ENCODE measurements at places on chromosomes 1 and 21.

DNA sequence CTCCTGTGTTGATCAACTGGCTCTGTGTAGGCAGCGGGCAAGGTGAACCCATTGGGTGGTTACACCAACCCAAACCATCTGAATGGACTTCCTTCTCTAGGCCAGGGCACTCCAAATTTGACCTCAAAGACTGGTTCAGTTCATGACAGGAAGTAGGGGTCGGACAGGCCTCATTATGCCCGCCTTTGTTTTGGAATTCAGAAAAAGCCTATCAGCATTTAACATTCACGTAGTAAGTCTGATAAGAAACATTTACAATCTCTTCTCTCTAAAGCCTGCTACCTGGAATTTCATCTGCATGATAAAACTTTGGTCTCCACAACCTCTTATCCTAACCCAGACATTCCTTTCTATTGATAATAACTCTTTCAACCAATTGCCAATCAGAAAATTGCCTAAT is 97.1 kb upstream of the ETV3 start:
- DNase-seq, result no peak

DNA sequence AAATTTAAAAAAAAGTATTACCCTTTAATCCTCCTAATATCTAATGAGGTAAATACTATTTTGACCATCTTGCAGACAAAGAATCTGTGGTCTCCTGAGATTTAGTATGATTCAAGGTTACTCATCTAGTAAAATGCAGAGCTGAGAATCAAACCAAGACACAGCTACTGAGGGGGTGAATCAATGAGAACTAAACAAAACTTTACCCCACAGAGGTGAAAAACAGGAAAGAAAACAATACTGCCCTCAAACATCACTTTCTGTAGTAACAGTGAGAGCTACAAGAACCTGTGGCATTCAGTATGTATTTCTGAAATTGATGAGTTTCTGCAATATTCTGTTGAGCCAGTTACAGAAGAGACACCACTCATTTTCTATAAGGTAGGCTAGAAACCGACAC is 85.1 kb downstream of the JAK1 start:
- no peak for DNase-seq

DNA sequence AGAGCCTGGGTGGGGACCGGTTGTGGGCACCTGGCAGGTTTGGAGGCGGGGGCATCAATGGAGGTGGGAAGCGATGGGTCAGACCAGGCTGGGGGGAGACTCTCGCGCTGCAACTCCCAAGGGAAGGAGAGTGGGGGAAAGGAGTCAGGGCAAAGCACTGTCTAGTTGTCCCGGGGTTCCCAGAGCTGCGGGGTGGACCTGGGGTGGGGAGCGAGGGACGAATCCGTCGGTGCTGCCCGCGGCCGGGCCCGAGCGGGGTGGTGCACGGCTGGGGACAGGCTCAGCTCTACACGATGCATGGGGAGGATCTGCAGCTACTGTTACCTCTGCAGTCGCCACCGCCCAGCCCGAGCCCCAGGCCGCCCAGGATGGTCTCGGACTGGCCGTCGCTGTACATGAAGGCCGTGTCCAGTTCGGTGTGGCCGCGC is 427 bp downstream of the AKR7A2 start:
- DNase-seq, result no peak

GRCh38 chr1:17055801-17056200 is 2.0 kb upstream of the SDHB start:
- no peak for DNase-seq

DNA sequence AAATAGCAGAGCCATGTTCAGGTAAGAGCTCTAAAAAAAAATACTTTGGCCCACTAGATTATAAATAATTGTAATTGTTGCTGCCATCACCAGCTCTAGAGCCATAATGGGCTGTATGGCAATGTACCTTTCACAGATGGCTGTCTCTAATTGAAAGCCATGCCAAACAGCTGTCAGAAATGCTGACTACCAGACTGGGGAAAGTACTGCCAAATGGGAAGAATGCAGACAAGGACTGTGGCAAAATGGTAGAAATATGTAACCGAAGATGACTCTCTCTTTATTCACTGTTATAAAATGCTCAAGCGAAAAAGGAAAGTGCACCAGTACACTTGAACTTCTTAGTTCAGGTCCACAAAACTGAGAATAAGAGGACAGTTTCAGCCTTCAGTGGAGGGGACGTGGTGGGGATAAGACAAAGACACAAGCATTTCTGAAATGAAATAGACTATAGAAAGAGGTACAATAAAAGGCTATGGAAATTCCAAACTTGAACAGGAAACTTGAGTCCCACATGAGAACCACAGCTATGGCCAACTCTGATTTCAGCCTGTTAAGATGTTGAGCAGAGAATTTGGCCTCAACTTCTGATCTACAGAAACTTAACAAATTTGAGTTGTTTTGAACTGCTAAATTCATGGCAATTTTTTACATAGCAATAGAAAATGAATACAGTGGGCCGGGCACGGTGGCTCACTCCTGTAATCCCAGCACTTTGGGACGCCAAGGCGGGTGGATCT is 46.5 kb upstream of the LPGAT1 start:
- no peak for DNase-seq

- DNase-seq, result no peak
These were observed 93.1 kb upstream of the TMPRSS2 start for GRCh38 chr21:41600961-41601572.

DNA sequence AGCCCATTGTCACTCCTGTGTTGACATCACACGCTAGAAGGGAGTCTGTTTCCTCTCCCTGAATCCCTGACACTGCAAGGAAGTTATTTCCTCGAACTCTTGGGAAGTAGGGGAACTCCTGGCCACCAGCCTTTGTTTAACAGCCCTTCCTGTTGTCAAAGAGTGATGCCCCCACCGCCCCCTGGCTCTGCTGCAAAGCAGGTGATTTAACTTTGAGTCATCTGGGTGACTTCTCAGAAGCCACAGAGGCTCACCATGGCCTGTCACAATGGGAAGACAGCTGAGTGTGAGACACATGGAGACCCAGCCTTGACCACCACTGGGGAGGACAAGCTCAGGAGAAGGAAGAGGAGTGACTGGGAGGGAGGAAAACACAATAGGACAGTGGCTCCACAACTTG is 182.8 kb downstream of the PSMG1 start:
- DNase-seq, result peak; percentile 64

GRCh38 chr1:7943251-7943650 is 2.6 kb upstream of the TNFRSF9 start:
- no peak for DNase-seq

DNA sequence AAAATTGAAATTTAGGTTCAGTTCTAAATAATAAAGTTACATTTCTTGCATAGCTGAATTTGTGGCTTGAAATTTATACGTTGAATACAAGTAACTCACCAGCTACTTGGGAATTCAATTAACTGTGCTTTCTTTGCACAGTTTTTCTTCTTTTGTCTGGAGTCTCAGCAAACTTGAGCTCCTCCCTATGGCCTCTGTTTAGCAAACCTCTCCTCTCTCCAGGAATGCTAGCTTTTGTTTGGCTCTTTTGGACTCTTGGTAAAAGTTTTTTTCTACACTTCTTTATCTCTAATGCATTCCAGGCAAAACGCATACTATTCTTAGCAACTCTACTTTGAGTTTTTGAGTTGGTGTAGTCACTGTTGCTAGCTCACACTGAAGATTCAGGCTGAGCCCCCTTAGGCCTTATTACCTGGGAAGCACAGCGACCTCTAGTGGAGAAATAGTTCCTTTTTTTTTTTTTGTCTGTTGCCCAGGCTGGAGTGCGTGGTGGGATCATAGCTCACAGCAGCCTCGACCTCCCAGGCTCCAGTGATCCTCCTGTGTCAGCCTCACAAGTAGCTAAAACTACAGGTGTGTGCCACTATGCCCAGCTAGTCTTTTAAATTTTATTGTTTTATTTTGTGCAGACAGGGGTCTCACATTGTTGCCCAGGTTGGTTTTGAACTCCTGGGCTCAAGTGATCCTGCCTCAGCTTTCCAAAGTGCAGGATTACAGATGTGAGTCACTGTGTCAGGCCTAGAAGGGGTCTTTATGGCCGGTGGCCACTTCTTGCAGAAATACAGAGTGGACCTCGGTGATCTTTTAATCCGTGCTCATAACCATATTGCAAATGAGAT is 61.7 kb downstream of the CASQ2 start:
- peak; percentile 5 for DNase-seq

- DNase-seq, result no peak
These were observed 278.3 kb downstream of the KCTD3 start for GRCh38 chr1:215845234-215845891.

DNA sequence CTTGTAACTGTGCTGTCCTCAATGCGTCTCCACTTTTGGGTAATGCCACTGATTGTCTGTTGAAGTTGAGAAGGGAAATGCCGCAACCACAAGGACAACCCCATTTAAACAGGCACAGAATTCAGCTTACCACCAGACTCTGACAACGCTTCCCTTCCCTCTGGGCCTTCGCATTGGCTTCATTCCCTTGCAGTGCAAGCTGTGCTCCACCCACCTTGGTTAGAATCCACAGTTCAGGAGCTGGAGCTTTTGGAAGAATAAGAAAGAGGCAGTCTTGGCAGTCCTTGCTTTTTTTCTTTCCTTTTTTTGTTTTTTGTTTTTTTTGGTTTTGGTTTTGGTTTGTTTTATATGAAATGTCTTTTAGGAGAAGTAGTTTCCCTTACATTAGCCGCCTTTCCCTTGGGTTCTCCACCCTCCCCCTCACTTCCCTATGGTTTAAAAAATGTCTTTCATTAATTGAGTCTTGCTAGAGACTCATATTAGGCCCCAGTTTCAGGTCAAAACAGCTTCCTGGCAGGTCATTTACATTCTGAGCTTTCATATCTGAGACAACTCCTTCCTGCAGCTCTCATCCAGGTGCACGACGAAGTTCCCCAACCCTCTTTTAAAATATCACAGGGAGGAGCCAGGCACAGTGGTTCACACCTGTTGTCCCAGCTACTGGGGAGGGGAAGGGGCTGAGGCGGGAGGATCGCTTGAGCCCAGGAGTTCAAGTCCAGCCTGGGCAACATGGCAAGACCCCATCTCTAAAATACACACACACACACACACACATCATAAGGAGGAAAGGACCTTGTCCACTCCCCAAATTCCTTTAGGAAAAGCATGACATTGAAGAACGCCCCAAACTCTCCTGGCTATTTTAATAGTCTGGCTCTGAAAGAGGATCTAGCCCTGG is 20.7 kb upstream of the LAX1 start:
- DNase-seq, result peak; percentile 14

DNA sequence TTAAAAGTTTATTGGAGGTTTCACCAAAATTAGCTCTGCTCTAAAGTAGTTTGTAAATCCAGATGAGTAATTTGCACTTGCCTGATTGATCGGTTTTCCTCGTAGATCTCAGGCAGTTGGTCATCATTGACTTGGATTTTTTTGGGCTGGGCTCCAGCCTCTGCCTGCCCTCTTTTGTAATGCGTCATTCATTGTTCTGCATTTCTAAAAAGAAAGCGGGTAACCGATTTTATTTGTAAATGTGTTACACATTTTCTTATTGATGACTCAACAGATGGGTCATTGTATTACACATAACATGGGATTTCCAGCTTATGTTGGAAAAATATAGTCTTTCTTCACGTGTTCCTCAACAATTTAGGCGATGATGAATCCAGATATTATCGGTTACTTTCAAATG is 5.5 kb downstream of the ETS2 start:
- no peak for DNase-seq

- DNase-seq, result no peak
These were observed 4.0 kb downstream of the JUN start for GRCh38 chr1:58779801-58780382.

- no peak for DNase-seq
These were observed 47.8 kb downstream of the BRWD1 start for GRCh38 chr21:39265603-39266002.

DNA sequence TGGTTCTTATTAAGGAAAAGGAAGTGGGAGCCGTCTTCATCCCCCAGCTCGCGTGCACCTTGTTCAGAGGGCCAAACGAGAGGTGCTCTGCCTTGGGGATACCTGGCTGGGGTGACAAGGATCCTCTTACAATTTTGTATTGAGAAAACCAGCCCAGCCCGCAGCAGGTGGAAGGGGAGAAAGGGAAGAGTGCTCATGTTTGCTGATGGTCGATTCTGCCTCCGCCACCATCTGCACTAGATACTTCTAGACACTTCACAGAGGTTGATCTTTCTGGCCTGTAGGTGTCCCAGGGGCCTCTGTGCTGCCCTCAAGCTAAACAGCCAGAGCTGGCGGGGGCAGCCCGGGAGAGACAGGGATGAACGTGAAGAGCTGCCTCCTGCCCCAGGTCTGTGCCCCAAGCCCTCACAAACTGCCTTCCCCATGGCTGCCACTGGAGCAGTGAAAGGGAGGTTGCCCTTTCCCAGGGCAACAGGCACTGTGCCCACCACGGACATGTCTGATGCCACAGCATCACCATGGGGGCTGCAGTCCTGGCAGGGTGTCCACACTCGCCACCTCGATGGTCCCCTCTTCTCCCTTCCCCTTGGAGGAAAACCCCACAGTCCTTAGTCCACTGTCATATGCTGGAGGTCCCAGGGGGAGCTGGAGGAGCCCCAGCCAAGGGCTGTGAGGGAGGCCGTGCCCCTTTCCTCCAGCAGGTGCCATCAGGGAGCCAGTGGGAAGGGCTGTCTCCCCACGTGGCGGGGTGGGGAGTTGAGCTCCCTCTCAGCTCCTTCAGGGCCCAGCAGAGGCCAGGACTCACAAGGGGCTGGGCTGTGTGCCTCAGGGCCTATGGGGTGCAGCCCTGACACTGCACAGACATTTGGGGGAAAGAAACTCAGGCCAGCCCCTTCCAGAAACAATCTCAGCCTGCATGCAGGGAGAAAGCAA is 8.1 kb downstream of the ADPRS start:
- DNase-seq, result peak; percentile 31

DNA sequence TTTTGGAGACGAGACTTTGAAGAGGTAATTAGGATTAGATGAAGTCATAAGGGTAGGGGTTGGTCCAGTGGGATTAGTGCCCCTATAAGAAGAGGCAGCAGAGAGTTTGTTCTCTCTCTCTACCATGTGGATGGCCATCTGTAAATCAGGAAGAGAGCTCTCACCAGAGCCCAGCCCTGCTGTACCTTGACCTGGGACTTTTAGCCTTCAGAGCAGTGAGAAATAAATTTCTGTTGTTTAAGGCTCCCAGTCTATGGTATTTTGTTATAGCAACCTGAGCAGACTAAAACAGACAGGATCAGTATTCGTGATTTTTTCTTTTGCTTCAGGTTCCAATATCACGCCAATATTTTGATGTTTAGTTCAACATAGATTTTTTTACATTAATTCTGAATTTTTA is 30.0 kb downstream of the TBX15 start:
- no peak for DNase-seq

DNA sequence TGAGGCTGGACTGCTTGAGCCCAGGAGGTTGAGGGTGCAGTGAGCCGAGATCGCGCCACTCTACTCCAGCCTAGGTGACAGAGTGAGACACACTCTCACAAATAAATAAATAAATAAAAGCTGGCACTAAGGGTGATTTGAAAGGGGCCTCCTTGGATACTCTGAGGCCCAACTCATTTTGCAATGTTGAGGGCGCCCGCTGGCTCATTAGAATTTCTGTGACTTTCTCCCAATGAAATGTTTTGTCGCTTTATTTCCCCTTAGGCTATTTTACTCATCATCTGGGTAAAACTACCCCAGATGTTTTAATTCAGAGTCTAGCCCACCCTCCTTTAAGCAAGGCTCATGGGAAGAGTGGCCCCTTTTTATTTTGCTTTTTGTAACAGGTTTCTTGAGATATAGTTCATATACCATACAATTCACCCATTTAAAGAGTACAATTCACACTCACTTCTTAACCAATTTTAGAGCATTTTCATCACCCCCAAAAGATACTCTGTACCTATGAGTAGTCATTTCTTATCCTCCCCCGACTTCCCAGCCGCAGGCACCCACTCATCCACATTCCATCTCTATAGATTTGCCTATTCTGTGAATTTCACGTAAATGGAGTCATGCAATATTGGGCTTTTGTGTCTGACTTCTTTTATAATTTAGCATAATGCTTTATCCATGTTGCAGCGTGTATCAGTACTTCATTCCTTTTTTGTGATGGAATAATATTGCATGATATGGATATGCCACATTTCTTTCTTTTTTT is 259.1 kb downstream of the KAZN start:
- no peak for DNase-seq
